ENCODE measurements at places on chromosomes 13 and 19.

DNA sequence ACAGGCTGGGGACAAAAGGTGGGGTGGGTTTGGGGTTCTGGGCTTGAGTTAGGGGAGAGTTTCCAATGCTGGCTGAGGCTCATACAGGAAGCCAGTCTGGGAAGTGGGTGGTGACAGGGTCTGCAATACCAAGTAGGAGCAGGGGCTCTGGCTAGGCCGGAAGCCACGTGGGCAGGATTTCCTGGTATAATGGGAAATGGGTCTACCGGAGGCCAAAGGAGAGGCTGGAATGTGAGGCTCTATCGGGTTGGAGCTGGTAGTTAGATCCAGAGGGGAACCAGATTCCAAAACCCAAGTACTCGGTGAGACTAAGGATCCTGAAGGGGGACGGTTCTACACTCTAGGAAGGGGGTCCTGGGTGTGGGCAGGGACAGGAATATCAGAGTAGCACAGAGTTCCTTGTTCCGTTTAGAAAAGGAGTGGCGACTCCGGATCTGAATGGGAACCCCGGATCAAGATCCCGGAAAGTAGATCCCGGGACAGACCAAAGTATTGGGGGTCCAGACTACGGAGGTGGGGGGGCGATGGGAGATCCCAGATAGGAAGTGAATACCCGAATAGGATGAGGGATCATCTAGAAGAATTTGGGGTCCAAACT, 802 bp downstream of the CDC37 start:
- DNase-seq: no peak

DNA sequence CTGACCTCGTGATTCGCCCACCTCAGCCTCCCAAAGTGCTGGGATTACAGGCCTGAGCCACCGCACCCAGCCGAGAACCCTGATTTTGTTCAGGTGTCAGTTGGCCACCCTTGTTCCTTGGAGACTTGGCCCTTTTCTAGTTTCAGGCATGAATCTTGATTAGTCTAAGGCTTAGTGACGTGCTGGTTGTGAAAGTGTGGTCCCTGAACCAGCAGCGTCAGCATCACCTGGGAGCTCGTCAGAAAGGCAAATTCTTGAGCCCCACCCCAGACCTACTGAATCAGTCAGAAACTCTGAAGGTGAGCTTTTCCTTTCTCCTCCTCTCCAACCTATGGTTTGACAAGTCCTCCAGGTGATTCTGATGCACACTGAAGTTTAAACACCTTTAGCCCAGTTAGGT, 35.2 kb downstream of the CACNG6 start:
- no peak for DNase-seq

DNA sequence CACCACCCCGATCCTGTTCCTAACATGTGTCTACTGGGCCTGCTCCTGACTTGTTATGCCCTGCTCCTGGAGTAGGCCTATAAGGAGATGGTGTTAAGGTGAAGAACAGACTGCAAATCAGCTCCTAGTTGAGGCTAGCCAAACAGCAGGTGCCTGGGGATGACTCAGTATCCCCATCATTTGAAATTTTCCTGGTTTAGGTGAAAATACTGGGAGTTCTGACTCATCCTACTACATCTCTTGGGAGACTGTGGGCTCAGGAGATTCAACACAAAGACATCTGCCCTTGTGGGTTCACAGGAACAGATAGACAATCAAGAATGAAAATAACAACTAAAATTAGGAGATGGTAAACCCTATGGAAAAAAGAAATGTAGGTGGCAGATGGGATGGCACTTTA, 41.2 kb downstream of the BRD4 start:
- no peak for DNase-seq

- no peak for DNase-seq
These were observed 154.6 kb upstream of the IPO5 start for GRCh38 chr13:97798836-97799235.

DNA sequence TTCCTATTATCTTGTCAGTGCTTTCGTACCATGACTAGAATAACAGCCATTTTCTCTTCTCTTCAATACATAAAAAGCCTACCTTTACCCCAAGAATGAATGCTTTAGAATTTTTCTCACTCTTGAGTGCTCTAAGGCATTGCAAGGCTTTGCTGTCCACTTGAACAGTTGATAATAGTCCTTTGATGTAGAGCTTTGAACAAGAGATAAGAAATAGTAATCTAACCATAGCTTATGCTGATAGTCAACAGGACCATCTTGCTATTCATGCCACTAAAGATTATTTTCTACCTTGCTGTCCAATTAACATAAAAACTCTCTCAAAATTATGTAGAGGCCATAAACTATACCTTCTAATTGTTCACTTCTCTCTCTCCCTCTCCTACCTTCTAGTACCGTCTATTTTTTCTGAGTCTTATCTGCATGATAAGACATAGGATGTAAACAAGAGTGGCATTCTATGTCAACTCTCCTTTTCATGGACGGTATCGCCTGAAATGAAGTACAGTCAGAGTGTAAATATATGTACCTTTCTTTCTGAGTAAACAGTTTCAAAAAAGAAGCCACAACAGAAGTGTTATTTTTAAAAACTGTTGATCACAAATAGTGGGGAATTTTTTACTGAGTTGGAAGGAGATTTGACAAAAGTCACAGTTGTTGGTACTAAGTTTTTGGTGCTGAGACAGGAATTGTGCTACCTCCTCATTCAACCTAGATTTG, 297.9 kb downstream of the NDFIP2 start:
- DNase-seq: no peak

DNA sequence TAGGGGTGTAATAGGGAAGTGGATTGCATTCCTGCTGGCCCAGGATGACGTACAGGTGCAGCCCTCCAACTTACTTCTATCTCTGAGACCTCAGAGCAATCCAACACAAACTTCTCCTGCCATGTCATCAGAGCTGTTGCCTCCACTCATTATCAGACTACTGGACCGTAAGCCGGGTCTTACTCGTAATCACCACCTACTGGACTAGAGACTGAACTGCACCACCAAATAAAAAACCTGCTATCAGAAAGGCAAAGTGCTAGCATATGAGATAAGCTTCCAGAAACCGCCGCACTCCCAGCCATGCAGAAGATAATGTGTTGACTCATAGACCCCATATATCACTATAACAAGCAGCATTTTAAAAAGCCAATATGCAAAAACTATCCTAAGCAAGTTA, 102.0 kb downstream of the SLITRK1 start:
- no peak for DNase-seq

DNA sequence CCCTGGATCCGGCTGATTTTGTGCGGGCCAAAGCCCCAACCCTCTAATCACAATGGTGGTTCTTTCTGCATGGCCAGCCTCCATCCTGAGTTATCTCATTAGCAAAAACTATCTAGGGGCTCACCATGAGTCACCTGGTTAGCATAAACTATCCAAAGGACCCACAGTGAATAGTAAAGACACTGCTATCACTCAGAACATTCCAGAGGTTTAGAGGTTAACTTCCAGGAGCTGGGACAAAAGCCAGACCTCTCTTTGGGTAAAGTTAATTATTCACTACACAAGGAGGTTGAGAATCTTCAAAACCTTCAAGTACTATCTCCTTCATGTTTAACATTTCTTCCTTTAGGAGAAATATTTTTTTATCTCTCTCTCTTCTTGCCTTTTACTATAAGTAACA, 18.8 kb upstream of the PPP5C start:
- no peak for DNase-seq

GRCh38 chr13:91400063-91400399, 1.6 kb downstream of the GPC5 start:
- no peak for DNase-seq

- DNase-seq: no peak
These were observed 741 bp upstream of the TUBGCP3 start for GRCh38 chr13:112588490-112589297.

DNA sequence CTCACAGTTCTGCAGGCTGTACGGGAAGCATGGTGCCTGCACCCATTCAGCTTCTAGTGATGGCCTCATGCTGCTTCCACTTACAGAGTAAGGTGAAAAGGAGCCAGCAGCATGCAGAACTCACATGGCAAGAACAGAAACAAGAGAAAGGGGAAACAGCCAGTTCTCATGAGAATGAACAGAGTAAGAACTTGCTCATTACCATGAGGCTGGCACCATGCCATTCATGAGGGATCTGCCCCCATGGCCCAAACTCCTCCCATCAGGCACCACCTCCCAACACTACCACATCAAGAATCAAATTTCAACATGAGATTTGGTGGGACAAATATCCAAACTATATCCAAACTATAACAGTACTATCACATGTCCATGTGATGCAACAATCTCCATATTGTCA, 72.1 kb downstream of the KATNAL1 start:
- no peak for DNase-seq

- DNase-seq: no peak
These were observed 261.3 kb downstream of the DACH1 start for GRCh38 chr13:71605744-71606143.

GRCh38 chr13:114008964-114009589, 35.2 kb upstream of the C13orf46 start:
- DNase-seq: no peak

DNA sequence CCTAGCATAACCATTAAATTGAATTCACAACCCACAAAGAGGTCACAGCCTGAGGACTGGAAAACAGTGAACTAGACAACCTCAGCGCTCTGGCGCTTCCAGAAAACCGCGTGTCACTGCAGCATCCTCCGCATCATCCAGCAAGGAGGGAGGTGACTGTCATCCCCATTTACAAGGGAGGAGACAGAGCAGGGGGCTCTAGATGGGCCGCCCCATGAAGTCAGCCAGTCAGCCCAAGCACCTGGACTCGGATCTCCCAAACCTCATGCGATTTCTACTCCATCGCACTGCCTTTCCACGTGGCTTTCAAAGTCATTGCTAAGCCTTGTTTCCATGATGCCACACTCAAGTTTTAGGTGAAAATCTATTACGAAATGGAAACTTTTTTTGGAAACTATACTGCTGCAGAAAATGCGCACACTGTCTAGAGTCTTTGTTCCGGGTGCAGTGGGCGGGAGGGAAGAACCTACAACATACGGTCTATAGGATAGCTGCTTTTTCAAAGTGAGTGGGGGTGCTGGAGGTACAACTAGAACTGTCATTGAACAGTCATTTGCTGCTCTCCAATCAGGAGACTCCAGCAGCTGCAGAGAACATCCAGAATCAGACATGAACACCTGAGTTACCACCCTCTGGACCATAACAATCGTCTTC, 2.8 kb downstream of the AP3D1 start:
- DNase-seq: no peak

- no peak for DNase-seq
These were observed 34.2 kb downstream of the CEBPG start for GRCh38 chr19:33407716-33408115.

GRCh38 chr13:67538906-67539305, 308.8 kb upstream of the PCDH9 start:
- no peak for DNase-seq

DNA sequence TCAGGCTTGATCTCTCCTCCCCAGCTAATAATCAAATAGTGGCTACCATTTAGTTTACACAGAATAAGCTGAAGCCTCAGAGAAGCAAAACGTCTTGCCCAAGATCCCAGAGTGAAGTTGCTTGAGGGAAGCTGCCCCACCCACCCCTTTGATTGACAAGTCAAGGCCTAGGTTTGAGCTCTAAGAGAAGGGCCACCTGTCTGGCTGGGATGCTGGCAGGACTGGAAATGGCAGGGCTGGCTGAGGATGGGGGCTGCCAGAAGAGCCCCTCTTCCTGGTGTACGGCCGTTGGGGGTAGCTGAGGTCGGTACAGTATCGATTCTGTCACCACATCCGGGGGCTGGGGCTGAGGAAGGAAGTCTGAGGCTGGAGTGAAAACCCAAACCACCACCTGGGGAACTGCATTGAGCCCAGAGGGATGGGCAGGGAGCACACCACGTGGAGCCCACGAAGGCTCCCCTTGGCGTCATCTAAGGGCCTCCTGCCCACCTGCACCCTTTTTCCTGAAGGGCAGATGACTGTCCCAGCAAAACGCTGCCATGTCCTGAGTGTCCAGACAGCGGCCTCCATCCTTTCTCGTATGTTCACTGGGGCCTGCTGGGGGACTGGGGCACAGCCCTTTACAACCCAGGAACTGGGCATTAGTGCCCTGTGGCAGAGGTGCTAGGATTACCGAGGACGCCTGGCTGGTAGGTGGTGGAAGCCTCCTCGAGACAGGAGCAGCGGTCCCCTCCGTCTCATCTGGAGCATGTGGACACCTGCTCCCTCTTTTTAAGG, 1.4 kb upstream of the PRKD2 start:
- peak; percentile 63 for DNase-seq

GRCh38 chr13:32542221-32542620, 3.6 kb upstream of the N4BP2L2 start:
- no peak for DNase-seq

GRCh38 chr19:1087813-1088415, 7.3 kb downstream of the POLR2E start:
- no peak for DNase-seq

GRCh38 chr13:113060557-113061270, 44.9 kb upstream of the F7 start:
- DNase-seq: no peak

GRCh38 chr19:55465460-55466240, 1.1 kb upstream of the C19orf85 start:
- no peak for DNase-seq

GRCh38 chr13:111865046-111865445, 201.9 kb upstream of the SOX1 start:
- no peak for DNase-seq

- DNase-seq: peak; percentile 50
These were observed 4.5 kb downstream of the FGF9 start for GRCh38 chr13:21675095-21675991.

DNA sequence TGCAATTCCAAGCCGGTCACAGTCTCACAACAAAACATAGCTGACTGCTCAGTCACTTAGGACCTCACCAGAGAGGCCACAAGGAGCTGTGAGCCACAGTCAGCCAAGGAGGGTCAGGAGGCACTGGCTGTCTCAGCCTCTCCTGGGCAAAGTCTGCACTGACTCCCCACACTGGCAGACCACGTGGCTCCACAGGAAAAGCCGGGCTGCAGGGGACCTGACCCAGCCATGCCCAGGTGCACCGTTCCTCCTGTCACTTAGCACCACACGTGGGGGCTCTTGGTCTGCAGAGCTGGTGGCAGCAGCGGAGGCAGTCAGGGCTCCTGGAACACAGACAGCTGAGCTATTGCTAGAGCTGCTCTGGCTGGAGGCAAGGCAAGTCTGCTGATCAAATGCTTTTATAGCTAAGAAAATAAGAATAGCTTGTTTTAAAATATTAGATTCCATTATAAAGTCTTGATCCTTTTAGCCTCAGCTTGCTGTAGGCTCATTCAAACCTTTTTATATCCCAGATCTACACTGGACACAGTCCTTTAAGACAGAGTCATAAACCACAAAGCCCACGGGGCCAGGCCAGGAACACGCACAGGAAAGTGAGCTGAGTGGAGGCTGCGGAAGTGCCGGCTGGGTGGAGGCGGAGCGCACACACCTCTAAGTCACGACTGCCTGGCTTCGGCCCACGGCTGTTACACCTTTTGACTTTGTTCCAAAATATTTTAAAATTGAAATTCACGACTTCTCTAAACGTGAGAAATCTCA, 744.1 kb downstream of the UQCRFS1 start:
- no peak for DNase-seq

GRCh38 chr13:44259045-44260027, 114.3 kb upstream of the SERP2 start:
- peak; percentile 37 for DNase-seq

GRCh38 chr13:66803808-66804456, 426.2 kb downstream of the PCDH9 start:
- DNase-seq: no peak

Measured in naive thymus-derived CD4-positive, alpha-beta T cell (primary cell).